Activated CD4-positive, alpha-beta memory T cell treated with anti-CD3 and anti-CD28 coated beads for 36 hours (primary cell): ENCODE measurements at places on chromosomes 2 and 18. TPM values are rescaled to one million over a fixed set of nuclear protein-coding genes. Genes with fewer than 3 reads are reported as not detected.

- no peak for DNase-seq
Measured at GRCh38 chr2:222307978-222308730, 9.4 kb upstream of the PAX3 start.

Gene KHK
- 12.7 TPM for total RNA-seq

Gene TMEM198
- 4.4 TPM for total RNA-seq

Gene CENPA
- 37.8 TPM for total RNA-seq

Gene CDH19
- not detected for total RNA-seq

Gene SERPINB11
- total RNA-seq = not detected

Gene NAGK
- total RNA-seq = 47.5 TPM

GRCh38 chr2:59000796-59001195 lies 759.7 kb upstream of the FANCL start:
- no peak for DNase-seq

GRCh38 chr2:86453836-86454235 lies 12.7 kb downstream of the KDM3A start:
- DNase-seq = no peak

DNA sequence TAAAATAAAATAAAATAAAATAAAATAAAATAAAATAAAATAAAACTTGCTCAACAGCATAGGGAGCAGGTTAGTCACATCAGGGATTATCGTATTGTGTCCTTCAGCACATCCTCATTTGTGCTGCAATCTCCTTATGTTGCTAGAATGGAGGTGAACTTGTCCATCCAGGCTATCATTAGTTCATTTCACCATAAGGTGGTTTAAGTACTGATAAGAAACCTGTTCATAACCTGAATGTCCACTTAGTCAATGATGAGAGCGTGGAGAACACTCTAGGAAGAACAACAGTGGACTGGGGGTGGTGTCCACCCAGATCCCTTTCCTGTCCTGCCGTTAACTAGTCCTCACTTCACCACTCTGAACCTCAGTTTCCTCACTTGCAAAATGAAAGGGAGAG lies 21.9 kb downstream of the DHRS9 start:
- no peak for DNase-seq

DNA sequence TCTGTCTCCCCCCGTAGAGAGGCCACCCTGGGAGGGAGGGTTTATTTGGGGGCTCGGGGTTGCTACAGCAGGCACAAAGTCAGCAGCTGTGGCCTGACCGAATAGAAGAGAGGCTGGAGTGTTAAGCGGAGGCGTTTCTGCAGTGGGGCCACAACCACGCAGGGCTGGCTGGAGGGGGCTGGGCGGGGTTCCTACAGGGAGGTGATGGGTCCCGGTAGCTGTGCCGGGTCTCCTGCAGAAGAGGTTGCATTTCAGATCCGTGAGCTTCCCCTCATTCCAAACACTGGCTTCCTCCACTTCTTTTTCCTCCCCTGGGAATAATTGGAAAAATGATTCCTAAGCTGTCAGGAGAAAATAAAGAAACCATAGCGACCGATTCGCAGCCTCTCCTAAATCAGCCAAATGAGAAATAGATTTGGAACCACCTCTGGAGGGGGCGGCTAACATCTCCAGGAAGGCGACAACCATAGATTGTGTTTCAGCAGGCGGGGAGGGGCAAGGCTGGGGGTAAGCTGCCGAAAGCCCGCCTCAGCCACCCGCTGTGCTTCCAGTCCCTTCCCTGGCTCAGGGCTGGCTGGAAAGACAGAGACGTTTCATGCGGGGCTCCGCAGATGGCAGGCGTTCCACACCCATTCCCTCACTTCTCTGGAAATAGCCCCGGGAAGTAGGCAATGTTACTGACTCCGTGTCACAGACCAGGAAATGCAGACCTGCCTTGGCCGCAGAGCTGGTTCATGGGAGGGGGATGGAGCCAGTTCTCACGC lies 85.6 kb upstream of the TAF1B start:
- DNase-seq = no peak

DNA sequence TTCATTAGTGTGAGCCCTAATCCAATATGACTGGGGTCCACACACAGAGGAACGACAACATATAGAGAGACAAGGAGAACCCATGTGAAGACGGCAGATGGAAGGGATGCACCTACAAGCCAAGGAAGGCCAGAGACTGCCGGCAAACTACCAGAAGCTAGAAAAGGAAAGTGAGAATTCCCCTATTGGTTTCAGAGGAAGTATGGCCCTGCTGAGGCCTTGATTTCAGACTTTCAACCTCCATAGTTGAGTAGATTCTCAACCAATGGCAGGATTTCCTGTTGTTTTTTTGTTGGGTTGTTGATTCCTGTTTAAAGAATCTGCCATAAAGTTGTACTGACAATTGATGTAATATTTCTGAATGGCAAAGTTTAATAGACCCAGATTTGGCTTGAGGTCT lies 241.5 kb downstream of the SATB2 start:
- DNase-seq = no peak

- DNase-seq = no peak
Measured at GRCh38 chr2:39379643-39380524, 57.2 kb downstream of the MAP4K3 start.

DNA sequence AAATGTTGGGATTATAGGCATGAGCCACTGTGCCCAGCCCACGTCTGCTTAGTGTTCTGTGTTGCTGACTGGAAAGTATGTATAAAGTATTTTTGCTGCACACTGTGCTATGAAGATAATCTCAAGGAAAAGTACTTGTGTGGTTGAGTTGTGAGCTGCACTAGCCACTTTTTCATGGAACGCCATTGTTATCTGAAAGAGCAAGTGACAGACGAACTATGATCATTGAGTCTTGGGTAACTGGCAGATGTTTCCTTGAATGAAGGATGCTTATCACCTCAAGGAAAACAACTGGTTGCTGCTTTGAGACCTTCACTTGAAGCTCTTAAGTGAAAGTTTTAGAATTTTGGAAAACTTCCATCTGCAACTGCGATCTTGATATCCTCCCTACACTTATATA lies 82.2 kb upstream of the KCTD1 start:
- DNase-seq = no peak

- peak; percentile 33 for DNase-seq
Measured at GRCh38 chr2:26246818-26247217, 2.1 kb downstream of the HADHB start.

DNA sequence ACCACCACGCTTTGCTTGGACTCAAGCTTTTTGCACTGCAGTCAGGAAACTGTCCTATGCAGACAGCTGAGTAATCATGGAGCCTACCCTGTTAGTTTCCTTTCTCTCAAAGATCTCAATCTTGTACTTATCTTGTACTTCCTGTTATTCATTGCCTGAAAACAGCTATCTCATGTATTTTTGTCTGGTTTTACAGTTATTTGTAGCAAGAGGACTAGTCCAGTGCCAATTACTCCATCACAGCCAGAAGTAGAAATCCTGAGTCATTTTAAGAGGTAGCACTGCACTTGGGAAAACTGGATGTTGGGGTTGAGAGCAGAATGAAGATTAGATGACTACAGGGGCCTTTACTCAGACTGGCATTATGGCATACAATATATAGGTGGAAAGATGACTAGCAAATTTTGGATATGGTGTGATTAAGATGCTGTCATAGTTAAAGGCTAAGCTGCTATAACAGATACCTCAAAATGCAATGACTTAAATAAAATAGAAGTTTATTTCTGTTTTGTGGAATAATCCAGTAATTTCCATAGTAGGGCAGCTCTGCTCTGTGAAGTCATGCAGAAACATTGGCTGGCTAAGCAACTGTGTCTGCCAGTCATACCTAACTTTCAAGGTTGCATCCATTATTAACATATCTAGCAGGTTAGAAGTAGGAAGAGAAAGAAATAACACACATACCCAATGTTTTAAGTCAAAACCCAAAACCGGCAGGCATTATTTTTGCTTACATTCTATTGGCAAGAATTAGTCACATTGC lies 21.1 kb upstream of the CHMP3 start:
- DNase-seq = peak; percentile 31

GRCh38 chr2:71716697-71717624 lies 263.6 kb downstream of the DYSF start:
- no peak for DNase-seq
